ENCODE measurements at places on chromosomes 3 and 15.

DNA sequence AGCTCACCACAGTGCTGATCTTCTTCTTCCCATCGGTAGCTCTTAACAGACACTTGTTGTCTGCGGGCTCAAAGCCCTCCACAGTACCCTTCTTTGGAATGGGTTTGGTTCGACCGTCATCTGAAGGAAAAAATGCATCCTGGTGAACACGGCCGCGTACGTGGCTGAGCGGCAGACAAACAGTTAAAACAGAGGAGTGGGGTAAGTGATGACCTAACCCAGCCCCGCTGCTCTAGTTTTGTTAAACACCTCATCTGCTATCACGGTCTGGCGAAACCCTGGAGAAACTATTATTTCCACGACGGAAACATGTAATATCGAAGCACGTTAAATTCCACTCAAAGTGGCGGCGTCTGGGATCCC lies 725 bp downstream of the SRP14 start:
- no peaks in the 10 kb centered on the region for H3K36me3 ChIP-seq
- peak overlapping the region; percentile 69 for H3K4me3 ChIP-seq
- no peak for DNase-seq
- no peaks in the 10 kb centered on the region for H3K27me3 ChIP-seq

DNA sequence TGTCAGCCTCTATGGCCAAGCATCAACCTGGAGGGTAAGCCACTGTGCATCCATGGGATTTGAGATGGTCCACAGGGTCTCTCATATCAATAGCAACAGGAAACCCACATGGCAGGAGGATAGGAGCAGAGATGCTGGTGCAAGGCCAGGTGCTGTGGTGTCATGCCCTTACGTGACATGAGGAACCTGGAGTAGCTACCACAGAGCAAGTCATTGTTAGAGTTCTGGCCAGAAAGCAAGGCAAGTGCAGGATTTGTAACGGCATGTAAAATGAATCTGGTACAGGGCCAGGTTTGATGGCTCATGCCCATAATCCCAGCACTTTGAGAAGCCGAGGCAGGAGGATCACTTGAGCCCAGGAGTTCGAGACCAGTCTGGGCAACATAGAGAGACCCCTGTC lies 14.8 kb upstream of the ZNF774 start:
- H3K27ac ChIP-seq = no peak overlapping the region
- no peaks in the 10 kb centered on the region for H3K27me3 ChIP-seq
- no peaks in the 10 kb centered on the region for H3K4me1 ChIP-seq
- H3K36me3 ChIP-seq = no peaks in the 10 kb centered on the region
- no peak for DNase-seq

- no peak for DNase-seq
- H3K27me3 ChIP-seq = no peaks in the 10 kb centered on the region
- H3K4me3 ChIP-seq = no peak overlapping the region
- H3K4me1 ChIP-seq = no peaks in the 10 kb centered on the region
- no peaks in the 10 kb centered on the region for H3K36me3 ChIP-seq
These were observed 11.4 kb downstream of the RAB6B start for GRCh38 chr3:133884054-133884886.

- DNase-seq = no peak
- H3K4me1 ChIP-seq = no peaks in the 10 kb centered on the region
- no peaks in the 10 kb centered on the region for H3K27me3 ChIP-seq
These were observed 493.4 kb upstream of the TGFBR2 start for GRCh38 chr3:30112902-30113484.

GRCh38 chr3:134068429-134068828 lies 38.7 kb upstream of the SLCO2A1 start:
- H3K27me3 ChIP-seq = no peaks in the 10 kb centered on the region
- no peak overlapping the region for H3K4me3 ChIP-seq
- H3K36me3 ChIP-seq = no peaks in the 10 kb centered on the region

DNA sequence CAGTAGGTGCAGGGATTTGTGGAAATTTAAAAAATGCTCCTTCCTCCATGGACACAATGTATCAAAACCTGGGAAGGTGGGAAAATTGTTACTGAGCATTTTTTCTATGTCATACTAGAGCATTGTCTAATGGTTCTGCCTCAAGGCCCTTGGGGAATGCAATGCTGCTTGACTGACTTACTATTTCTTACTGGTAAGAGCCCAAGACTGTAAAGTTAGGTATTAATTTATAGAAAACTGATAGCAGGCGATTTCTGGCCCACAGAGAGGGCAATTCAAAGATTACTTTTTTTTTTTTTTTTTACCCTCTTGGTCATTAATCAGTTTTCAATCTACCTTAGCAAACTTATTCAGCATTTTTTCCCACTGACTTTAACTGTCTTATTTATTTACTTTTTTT lies 38.5 kb upstream of the MRPL3 start:
- H3K36me3 ChIP-seq = no peaks in the 10 kb centered on the region
- no peak overlapping the region for H3K27ac ChIP-seq
- DNase-seq = no peak
- no peaks in the 10 kb centered on the region for H3K4me1 ChIP-seq
- H3K27me3 ChIP-seq = no peaks in the 10 kb centered on the region

GRCh38 chr3:130687327-130687726 lies 59.3 kb downstream of the PIK3R4 start:
- H3K4me3 ChIP-seq = no peak overlapping the region
- no peaks in the 10 kb centered on the region for H3K27me3 ChIP-seq
- H3K4me1 ChIP-seq = no peaks in the 10 kb centered on the region
- no peak for DNase-seq
- no peaks in the 10 kb centered on the region for H3K36me3 ChIP-seq

DNA sequence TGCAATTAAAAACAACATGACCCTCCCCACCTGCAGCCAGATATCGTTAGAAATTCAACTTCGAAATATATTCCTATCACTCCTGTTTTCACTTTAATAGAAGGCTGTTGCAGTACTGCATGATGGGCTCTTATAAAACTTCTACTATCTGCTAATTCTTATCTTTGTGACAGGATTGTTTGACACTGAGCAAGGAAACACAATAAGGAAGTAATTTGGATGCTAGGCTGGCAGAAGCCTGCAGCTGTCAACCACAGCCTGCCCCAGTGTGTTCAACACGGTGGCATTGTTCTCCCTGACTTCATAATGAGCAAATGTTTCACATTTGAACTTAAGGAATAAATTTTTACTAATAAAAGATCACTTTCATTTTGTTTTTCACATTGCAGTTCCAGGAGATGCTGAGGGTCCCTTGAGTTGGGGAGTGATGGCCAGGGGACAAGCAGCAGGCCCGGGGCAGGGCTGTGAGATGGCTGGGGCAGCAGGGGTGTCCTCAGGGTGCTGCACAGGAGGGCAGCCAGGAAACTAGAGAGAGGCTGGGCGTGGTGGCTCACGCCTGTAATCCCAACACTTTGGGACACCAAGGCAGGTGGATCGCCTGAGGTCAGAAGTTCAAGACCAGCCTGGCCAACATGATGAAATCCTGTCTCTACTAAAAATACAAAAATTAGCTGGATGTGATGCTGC lies 64.8 kb upstream of the SEC61A1 start:
- H3K27me3 ChIP-seq = no peaks in the 10 kb centered on the region
- H3K4me3 ChIP-seq = no peak overlapping the region
- no peak overlapping the region for H3K27ac ChIP-seq

DNA sequence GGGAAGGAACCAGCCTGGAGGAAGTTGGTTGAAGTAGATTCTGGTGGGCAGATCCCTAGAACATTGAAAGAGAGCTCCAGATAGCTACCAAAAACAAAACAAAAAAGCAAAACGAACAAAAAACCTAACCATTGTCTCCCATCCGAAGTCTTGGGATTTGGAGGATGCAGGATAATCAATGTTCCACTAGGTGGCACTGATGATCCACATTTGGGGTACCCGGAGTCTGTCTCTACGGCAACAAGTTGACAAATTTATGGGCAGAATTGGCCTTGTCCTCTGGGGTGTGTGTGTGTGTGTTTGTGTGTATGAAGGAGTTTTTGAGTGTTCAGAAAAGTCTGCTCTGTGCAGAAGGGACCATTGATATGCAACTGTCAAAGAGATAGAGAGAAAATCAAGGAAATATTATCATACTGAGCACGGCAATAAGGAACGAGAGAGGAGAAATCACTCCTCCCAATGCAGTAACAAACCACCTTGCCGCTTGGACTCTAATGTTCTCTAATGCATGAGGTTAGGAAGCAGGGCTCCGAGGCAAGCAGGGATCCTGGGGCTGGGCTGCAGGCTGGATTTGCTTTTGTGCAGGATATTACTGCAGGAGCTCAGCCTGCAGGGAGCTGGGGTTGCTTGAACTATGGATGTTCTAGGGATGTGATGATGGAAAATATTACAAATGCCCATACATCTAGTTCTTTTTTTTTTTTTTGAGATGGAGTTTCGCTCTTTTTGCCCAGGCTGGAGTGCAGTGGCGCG lies 59.8 kb upstream of the KLHL25 start:
- H3K4me1 ChIP-seq = no peaks in the 10 kb centered on the region
- no peak overlapping the region for H3K4me3 ChIP-seq
- no peaks in the 10 kb centered on the region for H3K36me3 ChIP-seq
- no peak overlapping the region for H3K27ac ChIP-seq
- H3K27me3 ChIP-seq = no peaks in the 10 kb centered on the region

DNA sequence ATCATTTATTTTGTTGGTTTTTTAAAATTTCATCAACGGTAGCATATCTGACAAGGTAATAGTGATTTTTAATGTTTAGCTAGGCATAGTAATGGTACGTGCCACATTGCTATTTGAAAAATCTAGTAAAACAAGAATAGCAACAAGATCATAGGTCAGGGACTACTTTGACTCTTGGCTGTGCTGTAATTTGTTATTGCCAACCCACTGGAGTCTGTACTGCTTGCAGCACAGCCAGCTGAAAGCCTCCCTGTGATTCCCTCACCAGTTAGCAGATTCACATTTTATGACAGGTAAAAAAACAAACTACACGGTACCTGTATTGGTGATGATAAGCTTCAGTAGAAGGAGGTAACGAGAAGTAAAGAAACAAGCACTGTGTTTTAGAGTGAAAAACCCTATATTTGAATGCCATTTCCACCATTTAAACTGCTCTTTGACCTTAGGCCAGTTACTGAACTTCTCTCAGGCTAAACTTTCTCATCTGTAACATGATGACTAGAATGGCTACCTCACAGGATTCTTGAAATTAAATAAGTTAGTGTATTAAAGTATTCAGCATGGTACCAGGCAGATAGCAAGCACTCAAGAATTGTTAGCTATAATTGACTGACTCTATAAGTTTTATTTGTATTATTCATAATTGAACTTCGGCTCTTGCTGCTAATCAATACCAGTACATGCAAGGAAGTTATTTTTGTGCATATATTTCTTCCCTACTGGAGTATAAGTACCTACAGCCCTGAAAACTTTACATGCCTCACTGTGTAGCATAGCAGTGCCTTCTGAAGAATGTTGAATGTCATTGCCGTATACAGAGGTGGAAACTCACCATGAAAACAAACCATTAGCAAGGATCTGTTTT lies 16.1 kb downstream of the FILIP1L start:
- H3K36me3 ChIP-seq = no peaks in the 10 kb centered on the region
- no peak for DNase-seq
- no peak overlapping the region for H3K4me3 ChIP-seq
- no peaks in the 10 kb centered on the region for H3K27me3 ChIP-seq

GRCh38 chr3:156548902-156549301 lies 6.0 kb downstream of the SSR3 start:
- no peaks in the 10 kb centered on the region for H3K27me3 ChIP-seq
- peak overlapping the region; percentile 55 for H3K27ac ChIP-seq
- no peak for DNase-seq
- H3K36me3 ChIP-seq = no peaks in the 10 kb centered on the region

- no peaks in the 10 kb centered on the region for H3K4me1 ChIP-seq
- DNase-seq = no peak
- H3K27me3 ChIP-seq = no peaks in the 10 kb centered on the region
- no peaks in the 10 kb centered on the region for H3K36me3 ChIP-seq
- H3K4me3 ChIP-seq = no peak overlapping the region
- no peak overlapping the region for H3K27ac ChIP-seq
These were observed 162.7 kb downstream of the GMNC start for GRCh38 chr3:190699776-190700175.

GRCh38 chr15:65349338-65349737 lies 28.5 kb downstream of the IGDCC3 start:
- H3K4me1 ChIP-seq = no peaks in the 10 kb centered on the region
- H3K36me3 ChIP-seq = no peaks in the 10 kb centered on the region
- no peaks in the 10 kb centered on the region for H3K27me3 ChIP-seq
- H3K27ac ChIP-seq = no peak overlapping the region

DNA sequence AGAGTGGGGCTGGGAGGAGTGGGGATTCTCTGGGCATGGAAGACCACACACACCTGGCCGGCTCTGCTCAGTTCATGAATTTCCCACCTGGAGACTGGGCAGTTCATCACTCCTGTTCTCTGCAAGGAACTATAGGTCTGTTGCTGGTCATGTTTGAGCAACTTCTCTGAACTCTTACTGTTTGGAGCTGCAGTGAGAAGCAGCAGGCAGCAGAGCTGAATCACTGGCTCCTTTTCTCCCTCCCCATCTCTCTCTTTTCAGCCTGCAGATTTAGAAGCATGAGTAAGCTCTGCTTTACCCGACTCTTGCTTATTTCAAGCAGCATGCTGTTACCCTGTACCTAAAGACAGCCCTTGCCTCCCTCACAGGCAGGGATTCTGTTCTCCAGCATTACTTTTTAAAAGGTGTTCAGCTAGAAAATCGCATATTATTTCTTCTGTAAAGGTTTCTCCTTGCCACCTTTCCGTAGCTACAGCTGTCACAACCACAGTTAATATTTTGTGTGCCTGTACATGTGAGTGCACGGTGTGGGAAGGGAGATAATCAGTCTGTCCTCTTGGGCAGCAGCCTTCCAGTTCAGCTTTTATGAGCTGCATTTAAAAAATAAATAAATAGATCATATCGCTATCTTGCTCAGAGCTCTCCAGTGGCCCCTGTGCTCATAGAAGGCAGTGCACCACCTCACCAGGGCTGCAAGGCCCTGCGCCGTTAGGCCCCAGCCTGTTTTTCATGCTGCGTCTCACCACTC lies 131.6 kb downstream of the CHCHD6 start:
- H3K27ac ChIP-seq = no peak overlapping the region
- DNase-seq = no peak
- H3K4me3 ChIP-seq = no peak overlapping the region
- no peaks in the 10 kb centered on the region for H3K4me1 ChIP-seq

DNA sequence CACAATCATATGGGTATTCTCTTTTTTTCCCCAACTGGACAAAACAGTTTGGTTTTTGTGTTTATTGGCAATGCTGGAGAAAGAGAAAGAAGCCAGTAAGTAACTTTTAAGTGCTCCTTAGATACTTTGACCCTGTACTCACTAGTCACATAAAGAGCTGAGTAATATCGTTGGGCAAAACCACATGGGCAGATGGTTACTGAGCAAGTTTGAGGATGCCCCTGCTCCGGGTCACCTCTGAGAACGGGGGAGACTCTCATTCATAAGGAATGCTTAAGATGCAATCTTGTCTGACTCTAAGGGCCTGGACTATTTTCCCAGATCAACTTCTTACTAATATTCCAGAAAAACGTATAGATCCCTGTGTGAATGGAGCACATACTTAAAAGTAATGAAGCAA lies 106.4 kb upstream of the SLC2A2 start:
- H3K4me3 ChIP-seq = no peak overlapping the region
- H3K27me3 ChIP-seq = no peaks in the 10 kb centered on the region
- H3K27ac ChIP-seq = no peak overlapping the region
- H3K36me3 ChIP-seq = no peaks in the 10 kb centered on the region
- no peaks in the 10 kb centered on the region for H3K4me1 ChIP-seq

DNA sequence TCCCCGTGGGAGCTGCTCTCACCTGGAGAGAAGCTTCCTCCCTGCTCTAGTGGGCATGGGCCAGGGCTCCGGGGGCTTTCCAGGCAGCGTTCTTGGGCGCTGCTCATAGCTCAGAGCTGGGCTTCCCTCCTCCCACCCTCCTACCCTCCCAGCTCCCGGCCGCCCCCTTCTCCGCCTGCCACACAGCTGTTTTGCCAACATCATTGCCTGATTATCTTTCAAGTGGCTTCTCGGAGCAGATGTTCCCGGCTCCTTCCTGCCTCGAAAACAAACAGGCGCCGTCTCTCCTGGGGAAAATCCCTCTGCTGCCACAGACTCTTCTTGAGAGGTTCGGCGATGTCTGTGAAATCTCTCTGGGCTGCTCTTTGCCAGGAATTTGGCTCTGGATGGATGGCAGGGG lies 195.6 kb downstream of the RPLP1 start:
- no peak overlapping the region for H3K4me3 ChIP-seq
- no peaks in the 10 kb centered on the region for H3K27me3 ChIP-seq
